ENCODE measurements at places on chromosomes 12 and 14.

DNA sequence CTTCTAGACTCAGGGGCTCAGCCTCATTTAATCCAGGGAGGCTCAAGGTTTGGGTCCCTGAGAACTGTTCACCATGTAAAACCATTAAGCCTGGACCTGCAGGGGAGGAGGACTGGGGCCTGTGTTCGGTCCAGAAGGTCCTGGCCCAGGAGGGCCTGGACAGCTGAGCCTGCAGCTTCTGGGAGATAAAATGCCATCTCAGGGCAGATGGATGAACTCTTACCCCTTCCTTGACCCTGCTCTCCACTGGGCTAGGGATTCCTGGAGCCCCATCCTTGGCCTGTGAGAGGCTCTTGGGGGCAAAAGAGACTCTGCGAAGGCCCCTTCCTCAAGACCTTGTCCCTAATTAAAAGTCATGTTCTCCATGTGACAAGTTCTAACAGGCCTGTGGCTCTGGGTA is 51.2 kb downstream of the PRMT8 start:
- DNase-seq: no peak

DNA sequence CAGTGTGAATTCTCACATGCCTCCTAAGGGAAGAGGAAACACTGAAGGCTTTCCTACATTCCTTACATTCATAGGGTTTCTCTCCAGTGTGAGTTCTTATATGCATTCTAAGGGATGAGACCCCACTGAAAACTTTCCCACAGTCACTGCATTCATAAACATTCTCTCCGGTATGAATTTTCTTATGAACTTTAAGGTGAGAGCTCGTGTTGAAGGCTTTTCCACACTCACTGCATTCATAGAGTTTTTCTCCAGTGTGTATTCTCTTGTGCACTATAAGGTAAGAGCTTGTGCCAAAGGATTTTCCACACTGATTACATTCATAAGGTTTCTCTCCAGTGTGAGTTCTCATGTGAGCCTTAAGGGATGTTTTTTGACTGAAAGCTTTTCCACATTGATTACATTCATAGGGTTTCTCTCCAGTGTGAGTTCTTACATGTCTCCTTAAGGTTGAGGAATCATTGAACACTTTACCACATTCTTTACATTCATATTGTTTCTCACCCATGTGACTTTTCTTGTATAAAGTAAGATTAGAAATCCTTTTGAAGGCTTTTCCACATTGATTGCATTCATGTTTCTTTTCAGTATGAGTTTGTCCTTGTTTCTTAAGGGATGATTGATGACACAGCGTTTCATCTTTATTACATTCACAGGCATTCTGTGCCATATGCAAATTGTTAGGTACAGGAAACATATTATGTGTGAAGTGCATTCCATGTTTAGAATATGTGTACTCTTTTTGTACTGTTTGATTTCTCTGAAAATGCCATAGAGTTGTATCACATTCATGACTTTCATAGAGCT is 9.5 kb downstream of the ZNF891 start:
- no peak for DNase-seq

GRCh38 chr12:26666286-26666685 is 166.7 kb downstream of the ITPR2 start:
- no peak for DNase-seq

DNA sequence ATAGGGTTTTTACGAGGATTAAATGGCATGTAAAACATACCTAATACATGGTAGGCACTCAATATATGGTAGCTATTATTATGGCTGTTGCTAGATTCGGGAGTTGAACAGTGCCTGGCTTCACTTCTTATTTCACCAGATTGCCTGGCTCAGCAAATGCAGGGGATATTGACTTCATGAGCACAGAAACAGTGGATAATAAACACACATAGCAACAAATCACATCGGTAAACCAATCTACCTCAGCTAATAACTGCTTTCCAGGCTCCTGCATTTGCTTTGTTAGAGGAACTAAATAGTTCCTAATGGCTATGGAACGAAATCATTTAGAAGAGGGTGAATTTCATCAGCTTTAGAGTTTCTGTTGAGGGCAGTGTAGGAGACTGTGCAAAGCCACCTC is 105.2 kb upstream of the TMCC3 start:
- DNase-seq: no peak

GRCh38 chr14:34678735-34679134 is 35.7 kb downstream of the CFL2 start:
- no peak for DNase-seq

- no peak for DNase-seq
Observed at GRCh38 chr14:51424041-51424440, 184.0 kb downstream of the TMX1 start.

DNA sequence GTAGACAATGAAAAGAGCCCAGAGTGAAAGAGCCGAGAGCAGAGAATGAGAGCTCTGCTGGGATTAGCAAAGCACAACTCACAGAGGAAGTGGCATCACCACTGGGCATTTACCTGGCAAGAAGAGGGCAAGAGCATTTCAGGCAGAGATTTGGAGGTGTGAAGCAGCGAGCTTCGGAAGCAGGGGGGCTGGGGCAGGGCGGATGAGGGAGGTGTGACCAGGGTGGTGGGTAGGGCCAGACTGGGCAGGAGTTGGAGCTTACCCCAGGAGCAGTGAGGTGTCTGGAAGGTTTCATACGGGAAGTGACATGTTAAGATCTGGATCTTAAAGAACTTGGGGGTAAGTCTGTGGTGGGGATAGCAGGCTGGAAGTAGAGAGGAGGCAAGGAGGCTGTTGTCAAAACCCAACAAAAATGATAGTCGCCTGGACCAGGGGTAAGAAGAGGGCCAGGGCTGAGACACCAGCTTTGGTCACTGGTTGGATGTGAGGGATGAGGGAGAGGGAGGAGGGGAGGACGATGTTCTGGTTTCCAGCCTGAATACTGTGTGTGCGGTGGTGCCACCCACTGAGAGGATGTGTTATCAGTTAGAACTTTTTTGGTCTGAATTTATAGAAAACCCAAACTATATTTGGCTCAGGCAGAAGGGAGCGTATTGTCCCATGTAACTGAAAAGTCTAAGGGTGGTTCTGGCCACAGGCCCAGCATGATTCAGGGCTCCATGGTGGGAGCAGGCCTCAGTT is 5.2 kb downstream of the SMIM41 start:
- no peak for DNase-seq

DNA sequence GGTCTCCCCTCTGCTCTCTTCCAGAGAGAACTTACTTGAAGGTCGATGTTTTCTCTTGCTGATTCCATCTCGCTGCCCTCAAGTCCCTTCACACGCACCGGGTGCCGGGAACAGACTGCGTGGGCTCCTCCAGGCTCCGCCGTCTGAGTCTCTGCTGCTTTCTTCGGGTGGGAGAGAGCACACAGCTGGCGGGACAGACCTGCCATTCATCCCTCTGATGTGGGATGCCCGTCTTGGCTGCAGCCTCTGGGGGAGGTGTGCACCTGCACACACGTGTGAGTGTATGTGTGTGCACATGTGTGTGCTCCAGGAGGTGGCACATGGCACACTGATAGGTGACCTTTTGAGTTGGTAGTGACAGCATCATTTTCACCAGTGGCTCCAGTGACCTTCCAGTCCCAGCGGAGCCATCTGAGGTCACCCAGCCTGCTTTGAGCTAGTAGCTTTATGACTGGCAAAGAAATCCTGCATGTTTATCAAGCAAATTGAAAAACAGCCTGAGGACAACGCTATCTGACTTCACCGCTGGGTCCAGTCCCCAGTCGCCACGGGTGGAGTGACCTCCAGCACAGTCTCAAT is at the start of gene NINJ2:
TSS of gene NINJ2 (minus strand) at position 153 of the 579 bp plus-strand sequence. CDS start at position 68, 85 bp downstream.
- peak; percentile 36 for DNase-seq

DNA sequence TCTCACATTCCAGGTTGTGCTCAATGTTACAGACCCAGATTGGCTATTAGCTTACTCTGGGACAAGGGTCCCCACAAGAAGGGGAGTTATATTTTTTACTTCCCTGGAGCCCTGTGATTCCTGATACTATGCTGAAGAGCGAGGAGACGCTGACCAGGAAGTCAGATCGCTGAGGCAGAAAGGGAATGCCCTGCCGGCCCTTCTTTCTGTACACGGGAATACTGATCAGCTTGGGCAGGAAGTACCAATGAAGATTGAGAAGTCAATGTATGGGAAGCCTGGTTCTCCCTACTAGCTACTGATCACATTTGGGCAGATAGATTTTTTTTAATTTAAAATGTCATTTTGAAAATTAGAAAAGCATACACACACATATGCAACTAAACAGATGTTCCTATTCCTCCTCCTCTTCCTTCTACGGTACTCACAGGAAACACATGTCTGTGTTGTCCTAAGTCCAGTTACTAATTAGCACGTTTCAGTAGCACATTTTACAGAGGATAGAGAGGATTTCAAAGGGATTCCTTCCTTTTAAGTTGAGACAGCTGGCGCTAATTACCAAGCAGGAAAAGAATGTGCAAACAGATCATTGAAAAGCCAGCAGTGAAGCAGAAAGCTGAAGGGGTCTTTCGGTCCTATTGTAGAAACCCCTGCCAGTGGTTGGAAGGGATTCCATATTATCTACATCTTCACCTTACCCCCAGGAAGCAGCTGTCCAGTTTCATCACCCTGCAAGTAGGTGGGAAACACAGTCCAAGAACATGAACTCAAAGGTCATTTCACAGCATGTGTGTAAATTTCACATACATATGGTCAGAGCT is 292.4 kb downstream of the DUSP6 start:
- DNase-seq: no peak

DNA sequence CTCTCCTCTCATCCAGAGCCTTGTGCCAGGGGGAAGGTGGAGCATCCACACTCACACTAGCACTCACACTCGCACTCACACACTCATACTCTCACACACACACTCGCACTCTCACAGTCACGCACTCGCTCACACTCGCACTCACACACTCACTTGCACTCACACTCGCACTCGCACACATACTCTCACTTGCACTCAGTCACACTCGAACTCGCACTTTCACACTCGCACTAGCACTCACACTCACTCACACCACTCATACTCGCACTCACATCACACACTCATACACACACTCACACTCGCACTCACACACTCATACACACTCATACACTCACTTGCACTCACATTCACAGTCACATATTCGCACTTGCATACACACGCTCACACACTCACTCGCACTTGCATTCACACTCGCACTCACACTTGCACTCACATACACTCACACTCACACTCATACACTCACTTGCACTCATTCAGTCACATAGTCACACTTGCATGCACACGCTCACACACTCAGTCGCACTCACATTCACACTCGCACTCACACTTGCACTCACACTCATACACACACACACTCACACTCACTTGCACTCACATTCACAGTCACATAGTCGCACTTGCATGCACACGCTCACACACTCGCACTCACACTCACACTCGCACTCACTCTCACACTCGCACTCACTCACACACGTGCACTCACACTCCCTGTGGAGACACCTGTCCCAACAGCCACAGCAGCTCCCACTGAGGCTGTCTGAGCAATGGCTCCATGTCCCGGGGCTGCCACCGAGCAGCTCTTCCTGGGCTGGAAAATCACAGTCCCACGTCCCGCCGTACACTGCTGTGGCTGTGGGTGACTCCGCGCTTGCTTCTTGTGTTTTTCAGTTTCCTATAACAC is 12.3 kb upstream of the RIMBP2 start:
- DNase-seq: no peak

- DNase-seq: no peak
Observed at GRCh38 chr12:97753332-97753731, 290.7 kb downstream of the RMST start.

DNA sequence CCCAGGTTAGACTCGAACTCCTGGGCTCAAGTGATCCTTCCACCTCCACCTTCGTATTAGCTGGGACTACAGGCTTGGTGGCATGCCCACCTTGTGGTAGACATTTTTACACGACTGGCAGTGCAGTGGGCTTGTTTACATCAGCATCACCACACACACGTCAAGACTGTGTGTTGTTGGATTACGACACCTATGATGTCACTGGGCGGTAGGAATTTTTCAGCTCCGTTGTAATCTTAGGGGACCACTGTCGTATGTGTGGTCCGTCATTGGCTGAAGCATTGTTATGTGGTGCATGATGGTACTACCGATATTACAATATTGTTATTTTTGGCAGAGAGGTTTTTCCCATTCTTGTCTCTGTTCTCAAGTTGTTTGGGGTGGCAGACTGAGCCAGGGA is 50.7 kb downstream of the TSPAN9 start:
- no peak for DNase-seq

GRCh38 chr12:46237371-46238045 is 31.3 kb downstream of the SLC38A1 start:
- no peak for DNase-seq

- DNase-seq: no peak
Observed at GRCh38 chr12:130971925-130972585, 18.3 kb downstream of the ADGRD1 start.

DNA sequence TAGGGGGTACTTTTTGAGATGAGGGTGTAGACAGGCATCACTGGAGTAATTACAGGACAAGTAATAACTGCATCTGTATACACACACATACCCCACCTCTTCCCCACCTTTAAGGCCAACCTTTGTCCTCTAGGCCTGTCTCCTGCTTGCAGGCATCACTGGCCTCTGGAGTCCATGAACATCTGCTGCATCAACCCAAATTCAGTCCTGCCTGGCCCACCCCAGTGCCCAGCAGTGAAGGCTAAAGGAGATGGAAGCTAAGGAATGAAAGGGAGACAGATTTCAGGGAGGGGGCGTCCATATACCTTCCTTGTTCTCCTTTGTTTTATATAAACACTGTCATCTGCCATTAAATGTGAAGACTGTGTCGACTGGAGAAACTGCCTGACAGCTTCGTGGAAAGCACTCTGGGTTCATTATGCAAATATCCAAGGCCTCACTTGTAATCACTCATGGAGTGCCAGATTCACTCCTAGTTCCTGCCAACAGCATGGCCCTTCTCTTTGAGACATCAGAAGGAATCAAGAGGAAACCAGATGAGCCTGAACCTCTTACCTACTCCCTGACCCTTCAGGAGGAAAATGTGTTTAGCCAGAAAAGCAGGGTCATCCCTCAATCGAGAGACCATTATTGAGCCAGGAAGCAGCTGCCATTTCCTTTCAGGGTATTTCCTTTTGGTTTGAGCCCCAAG is 64.4 kb downstream of the SERPINA3 start:
- DNase-seq: no peak

DNA sequence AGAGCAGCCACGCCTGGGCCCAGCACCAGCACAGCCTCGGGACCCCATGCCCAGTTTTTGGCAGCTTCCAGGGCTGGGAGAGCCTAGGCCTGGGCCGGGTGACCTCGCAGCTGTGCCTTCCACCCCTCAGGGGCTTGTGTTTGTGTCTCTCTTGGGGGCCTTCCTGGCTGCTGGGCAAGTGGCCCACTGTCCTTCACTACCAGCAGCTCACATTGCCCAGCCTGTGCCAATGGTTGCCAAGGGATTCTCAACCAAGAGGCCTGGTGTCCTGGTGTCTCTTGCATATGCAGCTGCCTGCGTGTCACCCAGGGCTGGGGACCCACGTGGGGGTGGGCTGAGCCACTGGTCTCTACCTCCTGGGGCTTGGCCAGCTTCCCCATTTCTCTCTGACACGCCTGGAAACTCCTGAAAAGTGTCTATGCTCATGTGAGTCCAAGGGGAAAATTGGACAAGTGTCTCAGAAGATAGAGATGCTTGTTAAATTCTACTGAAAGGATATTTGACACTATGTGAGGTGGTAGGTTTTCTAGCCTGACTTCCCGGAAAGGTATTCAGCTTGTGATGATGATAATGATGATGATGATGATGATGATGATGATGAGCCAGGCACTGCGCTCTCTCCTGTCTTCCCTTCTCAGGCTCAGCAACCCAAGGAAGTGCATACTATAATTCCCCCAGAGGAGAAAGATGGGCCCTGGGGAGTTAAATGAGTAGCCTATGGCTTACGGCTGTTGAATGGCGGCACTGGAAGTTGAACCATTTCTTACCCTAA is 48.8 kb upstream of the ESRRB start:
- DNase-seq: no peak
